ENCODE measurements at places on chromosomes 6 and 20.

GRCh38 chr6:137389150-137389704, 105.0 kb downstream of the OLIG3 start:
- peak; percentile 78 for DNase-seq

- DNase-seq, result no peak
These were observed 13.4 kb upstream of the SERPINB1 start for GRCh38 chr6:2855061-2855519.

DNA sequence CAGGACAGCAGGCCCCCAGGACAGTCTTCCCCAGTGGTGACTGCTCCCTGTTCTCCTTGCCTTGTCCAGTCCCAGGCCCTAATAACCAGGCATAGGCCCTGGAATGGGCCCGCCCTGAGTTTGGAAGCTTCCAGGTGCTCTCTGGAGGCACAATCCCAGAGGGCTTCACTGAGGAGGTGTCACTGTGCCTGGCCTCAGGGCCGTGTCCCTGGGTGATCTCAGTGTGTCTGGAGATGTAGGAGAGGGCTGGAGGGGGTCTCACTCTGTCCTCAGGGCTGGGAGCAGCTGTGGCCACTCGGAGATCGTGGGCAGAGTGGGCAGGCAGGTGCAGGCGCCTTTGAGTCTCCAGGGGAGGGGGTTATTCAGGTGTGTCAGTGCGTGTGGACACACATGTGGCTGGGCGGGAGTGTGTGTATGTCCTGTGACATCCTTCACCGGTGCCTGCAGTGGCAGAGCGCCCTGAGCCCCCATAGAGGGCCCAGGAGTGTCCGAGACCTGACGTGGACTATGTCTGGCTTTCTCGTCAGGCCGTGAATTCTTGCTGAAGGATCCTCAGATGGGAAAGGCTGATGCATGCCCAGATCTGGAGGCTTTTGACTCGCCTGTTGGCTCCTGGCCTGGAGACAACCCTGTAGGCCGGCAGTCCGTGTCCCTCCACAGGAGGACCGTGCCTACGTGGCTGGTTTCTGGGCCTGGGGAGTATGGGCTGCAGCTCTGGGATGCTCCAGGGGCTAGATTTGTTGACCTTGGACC, 5.5 kb upstream of the NPBWR2 start:
- DNase-seq, result no peak

DNA sequence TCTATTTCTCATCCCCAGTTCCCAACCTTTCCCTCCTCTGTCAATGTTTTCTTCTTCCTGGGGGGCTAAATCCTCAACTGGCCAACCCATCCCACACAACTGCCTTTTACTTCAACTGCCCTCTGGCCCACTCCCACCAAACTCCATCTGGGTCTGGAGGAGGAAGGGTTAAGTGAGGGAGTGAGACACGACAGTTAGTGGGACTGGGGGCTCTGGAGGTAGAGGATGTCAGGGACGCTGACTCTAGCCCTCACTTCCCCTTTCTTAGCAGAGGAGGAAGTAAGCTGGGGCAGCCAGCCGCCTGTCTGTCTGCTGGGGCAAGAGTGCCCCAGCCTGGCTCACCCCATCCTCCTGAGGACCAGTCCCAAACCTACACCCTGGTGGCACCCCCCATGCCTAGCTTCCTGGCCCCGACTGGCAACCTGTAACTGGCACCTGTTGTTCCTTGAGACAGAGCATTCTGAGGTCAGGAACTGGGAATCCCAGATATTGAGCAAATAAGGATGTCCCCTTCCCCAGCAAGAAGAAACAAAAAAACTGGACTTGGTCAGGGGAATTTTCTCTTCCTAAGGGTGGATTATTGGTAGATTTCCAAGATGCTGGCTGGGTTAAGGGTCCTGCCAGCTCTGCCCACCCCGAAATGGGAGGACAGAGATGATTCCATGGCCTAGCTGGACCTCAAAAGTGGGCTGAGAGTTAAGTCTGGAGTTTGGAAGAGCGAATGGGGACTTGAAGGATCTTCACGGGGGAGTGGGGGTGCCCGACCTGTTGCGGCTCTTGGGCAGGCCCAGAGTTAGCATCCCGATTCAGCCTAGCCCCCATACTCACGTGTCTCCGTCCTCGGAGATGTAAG, 971 bp downstream of the NFKBIE start:
- DNase-seq, result peak; percentile 36

DNA sequence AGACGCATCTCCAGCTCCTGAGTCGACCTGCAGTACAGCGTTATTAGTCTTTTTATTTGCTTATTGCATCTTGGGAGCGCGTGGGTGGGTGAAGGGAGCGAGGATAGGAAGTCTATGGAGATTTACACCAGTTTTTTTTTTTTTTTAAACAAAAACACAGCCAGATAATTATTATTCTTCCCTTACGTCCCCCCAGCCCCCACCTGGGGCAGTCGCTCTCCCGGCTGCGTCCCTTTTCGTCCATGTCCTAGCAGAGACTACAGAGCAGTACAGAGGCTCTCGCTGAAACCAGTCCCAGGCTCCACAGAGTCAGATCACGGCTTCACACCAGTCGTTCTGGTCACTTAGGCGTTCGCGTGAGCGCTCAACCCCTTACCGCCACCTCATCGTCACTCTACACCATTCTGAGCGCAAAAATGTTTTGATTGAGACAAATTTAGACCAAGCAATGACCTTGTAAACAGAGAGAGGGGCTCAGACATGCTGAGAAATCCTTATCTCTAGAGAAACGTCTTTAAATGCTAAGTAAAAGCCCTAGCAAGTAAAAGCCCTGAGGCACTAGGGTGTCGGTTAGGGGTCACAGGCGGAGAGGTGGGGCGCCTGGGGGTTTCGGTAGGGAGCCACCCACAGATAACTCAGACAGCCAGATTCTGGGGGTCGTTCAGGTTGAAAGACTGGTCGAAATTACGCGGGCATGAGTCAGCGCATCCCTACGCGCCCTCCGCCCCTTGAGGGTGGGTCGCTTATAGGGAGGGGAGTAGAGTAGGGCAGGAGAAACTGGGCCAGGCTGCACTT, 975 bp upstream of the PPT2 start:
- no peak for DNase-seq
